ENCODE measurements at places on chromosomes 4 and X. TPM values are rescaled to one million over a fixed set of nuclear protein-coding genes. Genes with fewer than 3 reads are reported as not detected.

DNA sequence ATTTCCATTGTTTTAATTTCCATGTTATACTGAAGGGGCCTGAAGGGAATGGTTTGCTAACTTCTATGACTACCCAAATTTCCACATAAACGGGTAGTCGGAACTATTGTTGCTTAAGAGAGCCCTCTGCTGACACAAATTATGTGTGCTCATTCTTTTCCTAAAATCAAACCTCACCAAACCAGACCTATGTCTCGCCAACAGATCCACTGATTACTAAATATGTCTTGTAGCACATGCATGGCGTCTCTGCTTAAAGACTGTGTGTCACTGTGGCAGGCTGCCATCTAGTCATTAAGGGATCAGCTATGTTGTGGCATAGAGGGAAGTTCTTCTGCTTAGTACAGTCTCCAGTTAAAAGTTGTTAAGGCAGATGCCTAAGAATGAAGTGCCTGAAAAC is 25.1 kb downstream of the PIR start:
- no peak overlapping the region for H3K27ac ChIP-seq
- no peaks in the 10 kb centered on the region for H3K36me3 ChIP-seq
- H3K4me1 ChIP-seq = peaks cover 24% of the 10 kb centered on the region

GABRG1 gene
- total RNA-seq = not detected

GRIPAP1 gene
- total RNA-seq = 18.0 TPM

DNA sequence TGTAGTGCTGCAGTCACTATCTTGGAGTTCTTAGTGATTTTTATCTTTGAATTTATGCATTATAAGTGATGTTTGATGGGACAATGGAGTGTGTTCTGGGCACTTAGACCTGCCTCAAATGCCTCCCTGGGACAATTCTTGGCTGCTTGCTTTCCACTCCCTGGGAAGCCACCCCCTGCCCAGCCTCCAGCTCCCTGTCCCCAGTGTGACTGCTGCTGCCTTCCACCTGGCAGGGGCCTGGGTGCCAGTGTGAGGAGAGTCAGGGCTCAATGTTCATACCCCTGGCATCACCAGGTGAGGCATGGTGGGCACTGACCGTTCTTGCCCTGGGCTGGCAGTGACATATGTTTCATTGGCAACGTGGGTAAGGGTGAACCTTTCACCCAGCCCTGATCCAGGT is 14.8 kb downstream of the MSX1 start:
- no peaks in the 10 kb centered on the region for H3K4me1 ChIP-seq
- H3K27me3 ChIP-seq = no peaks in the 10 kb centered on the region
- no peak for DNase-seq

- no peak for DNase-seq
- H3K27me3 ChIP-seq = no peaks in the 10 kb centered on the region
- no peak overlapping the region for H3K4me3 ChIP-seq
- H3K27ac ChIP-seq = no peak overlapping the region
Observed at GRCh38 chr4:128560754-128561495, 248.6 kb upstream of the JADE1 start.

All from Karpas-422 (cell line).